ENCODE measurements at places on chromosomes 1 and 21.

DNA sequence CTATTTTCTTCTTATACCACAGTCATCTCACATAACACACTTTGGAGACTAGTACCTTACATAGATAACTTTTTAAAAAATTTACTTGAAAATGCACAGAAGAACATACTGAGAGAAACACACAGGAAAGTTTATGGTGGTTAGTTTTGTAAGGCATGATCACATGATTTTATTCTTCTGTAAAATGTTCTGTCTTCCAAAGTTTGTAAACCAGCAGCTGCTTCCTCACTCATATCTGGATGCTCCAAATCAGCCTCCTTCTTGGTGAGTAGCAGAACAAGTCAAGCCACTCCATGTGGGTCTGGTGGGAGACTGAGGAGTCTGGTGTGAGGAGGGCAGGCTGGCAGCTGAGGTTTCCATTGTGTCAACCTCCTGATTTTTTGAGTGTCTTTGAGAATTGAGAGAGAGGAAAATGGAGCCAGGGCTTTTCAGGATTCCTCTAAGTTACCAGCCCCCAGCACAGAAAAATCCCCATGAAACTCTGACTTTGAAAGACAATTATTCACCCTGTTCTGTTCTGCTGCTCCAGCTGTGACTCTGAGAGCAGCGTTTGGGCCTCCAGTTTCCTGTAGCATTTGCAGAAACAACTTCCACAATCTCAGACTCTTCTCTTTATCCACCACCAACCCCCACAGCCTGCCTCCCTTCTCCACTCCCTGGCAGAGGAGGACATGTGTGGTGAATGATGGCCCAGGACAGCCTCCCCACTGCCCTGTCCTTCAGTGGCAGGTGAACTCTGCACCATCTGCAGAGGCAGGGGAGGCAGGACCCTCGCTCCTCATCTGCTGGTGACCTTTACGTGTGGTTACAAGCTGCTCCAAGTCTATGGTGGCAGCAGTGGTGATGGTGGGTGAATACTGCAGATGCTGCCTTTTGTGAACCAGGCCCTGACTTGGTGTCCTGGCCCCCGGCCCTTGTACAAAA, 82.3 kb downstream of the FCRL5 start:
- DNase-seq: no peak

DNA sequence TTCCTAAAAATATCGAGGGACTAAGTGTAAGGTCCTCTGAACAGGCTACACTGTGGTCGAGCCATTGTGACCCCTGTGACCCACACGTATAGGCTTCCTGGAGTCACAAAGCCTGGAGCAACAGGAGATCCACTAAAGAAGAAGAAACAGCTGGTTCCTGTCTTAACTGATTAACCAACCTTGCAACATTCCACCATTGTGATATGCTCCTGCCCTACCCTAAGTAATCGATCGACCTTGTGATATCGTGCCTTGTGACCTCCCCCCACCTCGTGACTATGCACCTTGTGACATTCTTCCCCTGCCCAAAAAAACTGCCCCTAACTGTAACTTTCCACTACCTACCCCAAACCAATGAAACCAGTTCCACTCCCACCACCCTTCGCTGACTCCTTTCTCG, 304.6 kb upstream of the FAM78B start:
- no peak for DNase-seq

GRCh38 chr1:178238722-178239510, 145.0 kb downstream of the RASAL2 start:
- DNase-seq: peak; percentile 99

DNA sequence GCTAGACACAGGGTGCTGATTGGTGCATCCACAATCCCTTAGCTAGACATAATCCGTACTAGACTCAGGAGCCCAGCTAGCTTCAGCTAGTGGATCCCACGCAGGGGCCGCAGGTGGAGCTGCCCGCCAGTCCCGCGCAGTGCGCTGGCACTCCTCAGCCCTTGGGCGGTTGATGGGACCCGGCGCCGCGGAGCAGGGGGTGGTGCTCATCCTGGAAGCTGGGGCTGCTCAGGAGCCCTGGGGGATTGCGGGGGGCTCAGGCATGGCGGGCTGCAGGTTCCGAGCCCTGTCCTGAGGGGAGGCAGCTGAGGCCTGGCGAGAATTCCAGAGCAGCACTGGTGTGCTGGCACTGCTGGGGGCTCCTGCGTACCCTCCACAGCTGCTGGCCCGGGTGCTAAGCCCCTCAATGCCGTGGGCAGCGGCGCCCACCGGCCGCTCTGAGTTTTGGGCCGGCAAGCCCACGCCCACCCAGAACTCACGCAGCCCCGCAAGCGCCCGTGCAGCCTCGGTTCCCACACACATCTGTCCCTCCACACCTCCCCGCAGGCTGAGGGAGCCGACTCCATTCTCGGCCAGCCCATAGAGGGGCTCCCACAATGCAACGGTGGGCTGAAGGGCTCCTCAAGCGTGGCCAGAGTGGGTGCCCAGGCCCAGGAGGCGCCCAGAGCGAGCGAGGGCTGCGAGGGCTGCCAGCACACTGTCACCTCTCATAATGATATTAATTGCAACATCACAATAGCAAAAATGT, 87.4 kb downstream of the CRB1 start:
- no peak for DNase-seq

DNA sequence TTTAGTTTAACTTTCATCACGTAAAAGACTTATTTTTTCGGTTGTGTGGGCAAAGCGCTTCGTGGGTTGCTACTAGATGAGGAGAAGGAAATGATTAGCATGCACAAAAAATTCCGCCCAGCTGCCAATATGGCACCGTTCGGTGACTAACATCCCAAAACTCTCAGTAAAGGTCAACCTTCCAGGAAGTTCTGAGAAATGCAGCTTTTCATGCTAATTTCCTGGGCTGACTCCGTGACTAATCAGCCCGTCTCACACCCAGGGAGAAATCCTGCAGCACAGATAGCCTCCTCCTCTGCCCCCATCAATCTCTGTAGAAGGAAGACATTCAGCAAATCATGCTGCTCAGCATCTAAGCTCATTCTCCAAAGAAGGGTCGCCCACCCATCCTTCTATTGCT, 34.1 kb downstream of the TMCO4 start:
- peak; percentile 87 for DNase-seq
